ENCODE measurements at places on chromosomes 1 and 21.

DNA sequence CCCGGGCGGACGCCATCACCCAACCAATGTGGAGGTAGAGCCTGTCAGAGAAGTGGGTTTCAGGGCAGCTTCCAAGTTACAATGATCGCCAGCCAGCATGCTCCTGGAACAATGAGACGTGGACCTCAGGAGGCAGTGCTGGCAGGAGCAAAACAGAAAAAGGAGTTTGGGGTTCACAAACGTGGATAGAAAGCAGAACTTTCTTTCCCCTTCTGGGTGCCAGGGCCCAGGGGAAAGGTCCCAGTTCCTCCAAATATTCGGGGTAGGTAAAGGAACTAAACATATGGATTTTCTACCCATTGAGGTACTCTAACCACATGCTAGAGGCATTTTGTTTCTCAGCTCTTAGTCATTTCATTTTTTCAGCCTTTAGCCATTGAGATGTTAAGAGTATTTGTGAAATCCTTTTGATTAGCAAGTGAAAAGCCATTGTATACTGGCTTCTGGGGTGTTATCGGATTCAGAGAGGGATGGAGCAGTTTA lies 488.4 kb upstream of the ADGRL2 start:
- DNase-seq, result no peak

GRCh38 chr1:229062135-229062534 lies 208.8 kb upstream of the RAB4A start:
- DNase-seq, result no peak

GRCh38 chr1:167089939-167090313 lies 251 bp downstream of the GPA33 start:
- DNase-seq, result no peak

DNA sequence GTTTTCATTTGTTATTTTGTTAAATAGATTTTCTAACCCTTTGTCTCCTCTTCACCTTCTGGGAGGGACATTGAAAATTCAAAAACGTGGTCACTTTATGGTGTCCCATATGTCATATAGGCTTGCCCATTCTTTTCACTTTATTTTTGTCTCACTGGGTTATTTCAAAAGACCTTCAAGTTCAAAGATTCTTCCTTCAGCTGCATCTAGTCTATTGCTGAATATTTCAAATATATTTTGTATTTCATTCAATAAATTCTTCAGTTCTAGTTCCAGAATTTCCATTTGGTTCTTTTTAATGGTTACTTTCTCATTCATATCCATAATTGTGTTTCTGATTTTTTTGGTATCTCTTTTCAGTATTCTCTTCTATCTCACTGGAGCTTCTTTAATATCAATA lies 11.6 kb upstream of the KCTD3 start:
- DNase-seq, result no peak

DNA sequence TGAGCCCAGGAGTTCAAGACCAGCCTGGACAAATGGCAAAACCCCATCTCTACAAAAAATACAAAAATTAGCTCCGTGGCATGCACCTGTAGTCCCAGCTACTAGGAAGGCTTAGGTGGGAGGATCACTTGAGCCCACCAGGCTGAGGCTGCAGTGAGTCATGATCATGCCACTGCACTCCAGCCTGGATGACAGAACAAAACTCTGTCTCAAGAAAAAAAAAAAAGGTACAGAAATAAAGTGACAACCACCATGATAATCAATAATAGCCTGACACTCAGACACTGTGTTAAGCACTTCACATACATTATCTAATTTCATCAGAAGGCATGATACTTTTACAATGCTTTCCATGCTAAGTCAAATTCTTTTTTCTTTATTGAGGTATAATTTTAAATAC lies 53.1 kb downstream of the ST7L start:
- no peak for DNase-seq

DNA sequence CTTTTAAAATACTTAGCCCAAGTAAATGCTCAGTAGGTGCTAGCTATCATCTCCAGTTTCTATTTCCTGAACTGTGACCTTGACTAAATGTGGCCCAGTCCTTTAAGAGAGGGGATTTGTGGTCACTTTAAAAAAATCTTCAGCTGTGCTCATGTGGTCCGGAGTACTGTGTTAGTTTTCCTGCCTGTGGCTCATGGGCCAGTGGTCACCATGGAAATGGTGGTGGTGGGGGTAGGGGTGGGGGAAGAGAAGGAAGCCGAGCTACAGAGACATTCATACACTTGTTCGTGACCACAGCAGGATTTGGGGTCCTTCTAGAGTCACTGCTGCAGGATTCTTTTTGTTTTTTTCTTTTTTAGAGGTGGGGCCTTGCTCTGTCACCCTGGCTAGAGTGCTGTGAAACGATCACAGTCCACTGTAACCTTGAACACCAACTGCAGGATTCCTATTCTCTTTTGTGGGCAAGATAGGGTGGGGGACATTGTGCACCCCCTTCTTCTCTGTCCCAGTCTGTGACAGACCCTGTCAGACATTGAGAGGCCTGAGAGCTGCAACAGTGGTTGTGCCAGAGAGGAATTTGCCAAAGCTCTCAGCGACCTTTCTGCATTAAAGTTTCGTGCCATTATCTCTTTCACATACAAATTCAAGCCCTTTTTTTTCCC lies 25.8 kb downstream of the KIF26B start:
- no peak for DNase-seq

DNA sequence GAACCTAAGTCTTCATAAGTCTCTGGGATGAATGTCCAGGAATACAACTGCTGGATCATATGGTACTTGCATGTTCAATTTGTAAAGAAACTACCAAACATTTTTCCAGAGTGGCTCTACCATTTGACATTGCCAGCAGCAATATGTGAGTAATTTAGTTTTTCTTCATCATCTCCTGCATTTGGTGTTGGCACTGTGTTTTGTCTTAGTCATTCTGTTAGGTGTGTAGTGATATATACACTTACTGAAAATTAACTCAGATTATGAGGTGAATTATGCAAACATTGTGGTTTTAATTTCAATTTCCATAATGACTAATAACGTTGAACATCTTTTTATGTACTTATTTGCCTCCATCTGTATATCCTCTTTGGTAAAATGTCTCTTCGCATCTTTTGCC lies 138.7 kb downstream of the LRRC40 start:
- DNase-seq, result no peak

GRCh38 chr1:200971428-200971903 lies 52.0 kb downstream of the KIF21B start:
- no peak for DNase-seq

DNA sequence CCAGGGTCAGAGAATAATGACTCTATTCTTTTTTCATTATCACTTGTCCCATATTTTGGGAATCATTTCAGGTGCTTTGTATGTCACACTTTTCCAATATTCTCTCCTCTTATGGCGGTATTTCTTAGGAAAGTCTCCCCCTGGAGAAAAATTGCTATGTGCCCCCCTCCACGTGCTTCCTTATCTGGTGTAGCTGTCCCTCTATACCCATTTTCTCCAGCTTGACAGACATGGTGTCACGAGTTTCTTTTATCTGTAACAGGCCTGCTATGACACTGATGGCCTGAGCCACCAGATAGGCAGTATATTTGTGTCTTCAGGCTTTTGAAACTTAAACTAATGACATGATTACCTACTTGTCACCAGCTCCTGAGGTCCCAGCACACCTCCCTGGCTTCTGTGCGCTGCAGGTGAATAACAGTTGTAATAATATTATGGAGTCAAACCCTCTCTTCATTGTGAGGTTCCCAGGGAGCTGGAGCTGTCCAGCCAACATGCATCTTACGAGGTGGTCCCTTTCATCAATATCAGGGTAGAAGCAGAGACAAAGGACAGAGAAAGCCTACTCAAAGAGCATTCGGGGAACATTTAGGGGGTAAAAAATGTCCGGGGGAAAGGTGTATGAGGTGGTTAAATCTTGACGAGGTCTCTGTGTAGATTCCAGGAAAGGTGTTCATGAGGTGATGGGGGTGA lies 71.2 kb upstream of the DUSP10 start:
- DNase-seq, result no peak

GRCh38 chr1:51564124-51564523 lies 45.1 kb upstream of the EPS15 start:
- DNase-seq, result no peak

DNA sequence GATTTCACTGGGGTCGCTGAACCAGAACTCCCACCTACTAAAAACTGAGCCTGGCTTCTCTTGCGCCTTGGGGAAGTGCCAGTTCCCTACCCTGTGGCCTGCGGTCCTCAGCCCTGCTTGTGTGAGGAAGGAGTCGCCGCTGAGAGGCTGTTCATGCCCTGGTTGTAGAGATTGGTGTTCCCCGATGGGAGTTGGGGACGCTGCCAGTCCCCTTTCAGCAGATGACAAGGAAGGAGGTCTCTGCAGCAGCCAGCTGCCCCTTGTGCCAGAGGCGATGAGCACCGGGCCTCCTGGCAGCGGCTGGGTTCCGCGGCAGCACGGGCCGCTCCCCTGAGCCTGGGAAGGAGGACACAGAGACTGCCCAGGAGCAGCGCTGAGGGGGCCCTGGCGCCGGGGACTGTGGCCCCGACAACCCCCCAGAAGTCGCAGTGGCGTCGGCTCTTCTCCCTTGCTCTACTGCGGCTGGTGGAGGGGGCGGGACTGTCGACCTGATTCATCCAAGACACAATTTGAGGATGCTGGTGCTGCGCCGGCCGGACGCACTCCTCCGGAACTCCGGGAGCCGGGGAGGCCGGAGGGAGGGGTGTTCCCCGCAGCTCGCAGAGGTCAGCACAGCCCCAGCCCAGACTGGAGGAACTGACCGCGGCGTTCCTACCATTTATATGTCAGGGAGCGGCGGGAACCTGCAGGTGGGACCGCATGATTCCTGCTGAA lies 12.0 kb upstream of the ADORA3 start:
- no peak for DNase-seq

- no peak for DNase-seq
These were observed 725 bp downstream of the RTCA start for GRCh38 chr1:100266741-100267140.

DNA sequence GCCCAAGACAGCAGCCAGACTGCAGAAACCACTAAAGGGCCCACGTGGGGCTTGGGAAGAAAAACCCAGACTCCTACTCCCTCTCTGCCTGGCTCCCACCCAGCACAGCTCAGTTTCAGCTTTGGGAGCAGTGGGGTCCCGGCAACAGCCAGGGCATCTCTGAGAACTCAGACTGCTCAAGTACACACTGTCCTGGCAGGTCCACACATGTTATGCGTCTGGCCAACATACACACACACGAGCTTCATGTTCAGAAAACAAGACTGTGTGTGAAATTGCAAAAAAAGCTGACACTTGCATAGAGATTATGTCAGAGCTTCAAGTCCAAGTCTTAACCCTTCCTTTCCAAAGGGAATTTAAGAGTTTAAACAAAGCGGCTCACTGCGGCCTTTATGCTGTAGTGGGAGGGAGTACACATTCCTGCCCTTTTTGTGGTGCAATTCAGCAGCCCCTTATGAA lies 136.6 kb upstream of the CD34 start:
- no peak for DNase-seq

DNA sequence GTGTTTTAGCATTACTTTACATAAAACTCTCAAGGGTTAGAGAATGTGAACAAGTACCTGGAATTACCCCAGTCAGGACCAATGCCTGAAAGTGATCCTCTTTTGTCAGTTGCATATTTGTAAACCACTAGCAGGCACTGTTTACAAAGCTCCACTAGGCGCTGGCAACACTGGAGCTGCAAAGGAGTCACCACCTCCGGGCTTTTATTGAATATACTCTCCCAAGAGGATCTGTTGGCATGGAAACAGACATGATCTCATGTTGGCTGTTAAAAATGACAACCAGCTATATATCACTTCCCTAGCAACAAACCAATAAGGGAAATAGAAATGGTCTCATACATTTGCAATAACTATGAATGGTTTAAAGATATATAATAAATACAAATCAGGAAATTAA lies 116.0 kb downstream of the TTLL7 start:
- no peak for DNase-seq

GRCh38 chr21:18204931-18205330 lies 39.7 kb upstream of the CHODL start:
- DNase-seq, result no peak

GRCh38 chr1:110394493-110394820 lies 3.6 kb upstream of the SLC16A4 start:
- no peak for DNase-seq

DNA sequence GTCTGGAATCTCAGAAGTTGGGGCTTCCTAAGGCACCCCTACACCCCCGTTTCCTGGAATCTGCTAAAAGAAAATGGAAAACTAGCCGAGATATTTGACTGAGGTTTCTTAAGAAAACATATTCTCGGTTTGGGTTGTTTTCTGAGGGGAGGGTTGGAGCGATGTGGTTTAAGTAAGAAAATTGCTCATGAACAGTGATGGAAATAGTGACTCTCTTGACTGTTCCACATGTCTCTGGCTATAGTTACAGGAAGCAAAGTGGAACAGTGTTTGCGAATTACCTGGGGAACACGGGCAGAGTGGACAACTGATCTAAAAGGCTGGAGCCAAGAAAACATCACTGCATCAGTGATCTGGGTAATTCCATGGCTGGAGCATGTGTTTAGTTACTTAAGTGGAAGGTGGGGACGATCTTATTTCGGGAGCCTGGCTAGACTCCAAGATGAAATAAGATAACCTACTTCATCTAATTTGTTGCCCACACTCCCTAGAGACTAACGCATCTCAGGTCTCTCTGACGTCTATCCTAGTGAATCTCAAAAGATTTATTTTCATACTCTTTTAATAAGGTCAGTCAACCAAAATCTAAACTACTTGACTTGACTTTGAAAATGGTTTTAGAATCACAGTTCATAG lies 92.4 kb downstream of the KCNJ15 start:
- DNase-seq, result peak; percentile 94

DNA sequence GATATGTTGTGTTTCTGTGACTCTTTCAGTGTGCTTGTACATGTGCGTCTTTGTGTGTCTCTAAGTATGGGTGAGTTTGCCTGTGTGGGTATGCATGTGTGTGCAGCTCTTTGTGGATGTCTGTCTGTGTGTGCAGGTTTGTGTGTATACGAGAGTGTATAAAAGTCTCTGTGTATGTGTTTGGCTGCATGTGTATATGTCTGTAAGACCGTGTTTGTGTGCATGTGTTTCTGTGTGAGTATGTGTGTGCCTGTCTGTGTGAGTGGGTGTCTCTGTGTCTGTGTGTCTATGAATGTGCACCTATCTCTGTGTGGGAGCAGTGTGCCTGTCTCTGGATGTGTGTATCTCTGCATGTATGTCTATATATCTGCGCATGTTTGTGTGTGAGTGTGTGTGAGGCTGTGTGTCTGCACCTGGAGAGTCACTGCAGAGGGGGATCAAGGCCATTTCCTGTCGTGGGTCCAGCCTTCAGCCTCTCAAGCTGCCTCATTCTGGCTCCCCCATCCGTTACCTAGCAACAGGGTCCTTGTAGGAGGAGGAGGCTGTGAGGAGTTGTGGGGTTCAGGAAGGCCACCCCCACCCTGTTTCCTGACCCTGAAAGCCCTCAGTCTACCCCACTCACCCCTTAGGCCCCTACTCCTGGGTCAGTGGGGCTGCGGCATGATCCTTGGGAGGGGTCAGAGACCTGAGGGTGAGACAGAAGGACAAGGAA lies 10.4 kb downstream of the FGR start:
- no peak for DNase-seq

DNA sequence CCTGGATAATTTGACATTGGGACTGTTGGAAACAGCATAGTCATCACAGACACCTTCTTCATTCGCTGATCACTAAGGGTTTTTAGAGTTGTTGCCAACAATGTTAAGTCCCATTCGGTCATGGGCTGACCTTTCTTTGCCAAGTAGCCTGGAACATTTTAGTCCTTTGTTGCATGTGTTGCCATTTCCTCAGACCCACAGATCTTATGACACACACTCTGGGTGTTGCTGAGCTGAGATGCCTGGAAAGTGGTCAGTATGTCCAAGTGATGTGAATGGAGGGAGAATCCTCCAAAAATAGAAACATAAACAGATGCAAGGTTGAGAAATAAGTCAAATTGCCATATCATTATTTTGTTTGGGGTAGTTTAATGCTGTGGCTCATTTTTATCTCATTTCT lies 61.5 kb upstream of the GJA5 start:
- DNase-seq, result no peak

GRCh38 chr1:150981177-150981804 lies 801 bp upstream of the ANXA9 start:
- DNase-seq, result peak; percentile 93
